ENCODE measurements at places on chromosomes 11 and 22.
A peak's percentile ranks its signal among the peaks of the same experiment; 100 is the strongest.

GRCh38 chr22:49136816-49137180, 690.9 kb downstream of the BRD1 start:
- no peak for DNase-seq

DNA sequence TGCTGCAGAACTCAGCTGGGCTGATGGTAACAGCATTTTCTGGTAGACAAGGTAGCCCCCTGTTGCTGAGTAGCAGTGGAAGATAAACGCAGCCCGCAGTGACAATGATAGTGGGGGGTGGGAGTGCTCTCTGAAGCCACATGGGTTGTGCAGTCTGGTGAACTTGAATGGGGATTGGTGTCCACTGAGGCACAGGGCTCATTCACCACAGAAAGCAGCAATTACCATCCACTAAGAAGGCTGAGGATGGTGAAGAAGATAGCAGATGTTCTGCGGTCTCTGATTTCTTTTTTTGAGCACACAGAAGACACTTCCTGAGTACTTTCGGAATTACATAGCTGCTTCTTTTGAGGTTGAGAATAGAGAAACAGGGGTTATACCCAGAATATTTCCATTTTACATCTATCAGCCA, 150.3 kb downstream of the LRRC4C start:
- DNase-seq, result no peak

GRCh38 chr11:1047595-1048156, 11.2 kb upstream of the MUC6 start:
- no peak for DNase-seq

DNA sequence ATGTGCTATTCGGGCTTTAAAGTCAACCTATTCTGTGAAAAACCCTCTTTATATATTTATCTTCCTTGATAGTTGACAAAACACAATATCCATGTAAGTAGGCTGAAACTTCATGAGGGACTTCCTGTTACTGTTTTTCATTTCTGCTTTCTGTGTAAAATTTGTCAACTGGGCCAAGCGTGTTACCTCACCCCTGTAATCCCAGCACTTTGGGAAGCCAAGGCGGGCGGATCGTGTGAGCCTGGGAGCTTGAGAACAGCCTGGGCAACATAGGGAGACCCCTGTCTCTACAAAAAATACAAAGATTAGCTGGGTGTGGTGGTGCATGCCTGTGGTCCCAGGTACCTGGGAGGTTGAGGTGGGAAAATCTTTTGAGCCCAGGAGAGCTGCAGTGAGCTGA, 66.5 kb upstream of the SLC25A18 start:
- no peak for DNase-seq

DNA sequence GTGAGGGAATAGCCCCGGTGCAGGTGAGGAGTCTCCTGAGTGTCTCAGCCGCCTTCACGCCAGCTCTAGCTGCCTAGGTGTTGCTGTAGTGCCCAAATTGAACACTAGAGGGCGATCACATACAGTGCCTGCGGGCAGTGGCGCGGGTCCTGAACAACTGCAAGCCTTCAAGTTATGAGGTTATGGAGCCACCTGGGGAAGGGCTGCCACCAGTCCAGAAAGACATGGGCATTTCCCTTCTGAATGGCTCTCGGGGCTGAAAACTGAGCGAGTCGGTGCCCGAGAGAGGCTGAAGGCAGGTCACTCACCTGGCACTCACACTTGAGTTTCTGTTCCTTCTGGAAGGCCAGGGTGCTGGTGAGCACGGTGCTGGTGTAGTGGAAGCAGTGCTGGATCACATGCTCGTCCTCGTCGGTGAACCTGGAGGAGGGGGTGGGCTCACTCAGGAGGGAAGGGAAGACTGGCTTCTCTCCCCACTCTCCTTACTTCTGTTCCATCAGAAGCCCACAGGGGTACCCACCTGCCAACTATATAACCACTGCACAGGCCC, 88.4 kb downstream of the PDE2A start:
- DNase-seq, result peak; percentile 65

GRCh38 chr11:81644239-81644840, 1089.3 kb downstream of the FAM181B start:
- DNase-seq, result peak; percentile 9

- DNase-seq, result no peak
Observed at GRCh38 chr11:75853971-75854370, 39.0 kb downstream of the UVRAG start.

- no peak for DNase-seq
Observed at GRCh38 chr11:92123540-92123939, 101.1 kb upstream of the FAT3 start.

DNA sequence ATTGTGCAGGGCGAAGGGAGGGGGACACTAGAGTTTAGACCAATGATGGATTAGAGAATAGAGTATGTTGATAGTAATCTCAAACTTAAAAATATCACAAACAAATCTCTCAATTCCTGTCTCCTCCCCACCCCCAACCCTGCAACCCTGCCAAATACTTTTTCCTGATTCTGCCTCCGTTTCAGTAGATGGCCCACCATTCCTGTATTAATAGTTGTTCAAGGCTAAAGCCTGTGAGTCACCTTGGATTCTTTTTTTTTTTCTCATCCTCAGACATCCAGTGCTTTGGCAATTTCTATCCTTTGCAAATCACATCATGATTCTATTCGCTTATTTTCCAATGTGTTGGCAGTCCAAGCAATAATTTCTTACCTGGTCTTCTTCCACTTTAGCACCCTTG, 207.9 kb downstream of the DYNC2H1 start:
- DNase-seq, result no peak

- no peak for DNase-seq
Observed at GRCh38 chr11:128663824-128664223, 30.0 kb upstream of the FLI1 start.

DNA sequence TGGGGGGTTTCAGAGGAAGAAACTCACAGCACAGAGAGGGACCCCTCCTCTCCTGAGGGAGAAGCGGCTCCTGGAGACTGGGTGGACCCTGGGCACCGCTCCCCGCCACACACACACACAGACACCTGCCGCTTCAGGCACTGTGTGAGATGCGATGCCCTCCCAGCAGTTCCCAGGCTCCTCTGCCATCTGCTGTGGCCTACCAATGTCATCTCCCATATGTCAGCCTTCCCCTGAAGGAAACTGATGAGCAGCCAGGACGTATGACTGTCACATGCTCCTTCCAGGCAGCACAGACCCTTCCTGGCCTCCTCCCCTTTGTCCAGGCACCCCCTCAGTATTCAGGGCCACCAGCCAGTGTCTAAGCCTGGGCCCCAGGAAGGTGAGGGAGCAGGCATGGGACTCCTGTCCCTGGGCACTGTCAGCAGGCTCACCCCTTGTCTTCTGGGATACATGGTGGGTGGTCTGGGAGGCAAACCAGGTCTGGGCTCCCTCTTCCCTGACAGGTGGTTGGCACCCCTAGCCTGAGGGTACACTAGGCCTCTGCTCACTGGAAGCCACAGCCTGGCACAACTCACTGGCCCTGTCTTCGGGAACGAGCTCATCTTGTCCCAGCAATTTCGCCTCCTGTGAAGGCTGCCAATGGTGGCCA, 11.8 kb upstream of the BCR start:
- no peak for DNase-seq

GRCh38 chr11:18617688-18618341, 16.3 kb downstream of the SPTY2D1 start:
- peak; percentile 24 for DNase-seq

DNA sequence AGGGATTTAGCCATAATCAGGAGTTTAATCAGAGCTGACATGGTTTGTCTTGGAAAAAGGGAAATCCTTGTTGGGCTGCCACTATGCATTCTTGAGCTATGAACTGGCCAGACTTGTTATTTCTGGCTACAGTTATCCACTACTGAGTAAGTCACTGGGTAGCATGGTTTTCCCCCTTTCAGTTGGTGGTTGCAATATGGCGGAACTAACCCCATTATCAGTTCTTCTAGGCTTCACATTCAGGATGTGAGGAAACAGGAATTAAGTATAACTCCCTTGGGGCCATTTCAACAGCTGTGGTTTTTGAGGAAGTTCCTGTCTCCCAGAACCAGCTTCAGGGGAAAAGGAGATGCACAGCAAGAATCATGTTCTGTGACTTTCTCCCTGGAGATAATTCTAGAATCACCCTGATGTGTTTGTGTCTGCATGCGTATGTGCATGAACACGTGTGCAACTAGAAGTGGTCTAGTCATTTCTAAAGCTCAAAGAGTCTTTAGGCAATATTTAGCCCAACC, 103.0 kb upstream of the CD44 start:
- no peak for DNase-seq

- no peak for DNase-seq
Observed at GRCh38 chr22:32574958-32575910, 100.6 kb downstream of the FBXO7 start.

DNA sequence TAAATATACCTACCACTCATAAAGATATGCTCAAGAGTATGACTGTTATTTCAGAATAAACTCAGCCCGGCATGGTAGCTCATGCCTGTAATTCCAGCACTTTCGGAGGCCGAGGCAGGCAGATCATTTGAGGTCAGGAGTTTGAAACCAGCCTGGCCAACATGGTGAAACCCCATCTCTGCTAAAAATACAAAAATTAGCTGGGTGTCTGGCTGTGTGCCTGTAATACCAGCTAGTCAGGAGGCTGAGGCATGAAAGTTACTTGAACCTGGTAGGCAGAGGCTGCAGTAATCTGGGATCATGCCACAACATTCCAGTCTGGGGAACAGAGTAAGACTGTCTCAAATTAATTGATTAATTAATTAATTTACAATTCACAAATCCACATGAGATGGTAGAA, 208.2 kb upstream of the PDGFD start:
- no peak for DNase-seq

DNA sequence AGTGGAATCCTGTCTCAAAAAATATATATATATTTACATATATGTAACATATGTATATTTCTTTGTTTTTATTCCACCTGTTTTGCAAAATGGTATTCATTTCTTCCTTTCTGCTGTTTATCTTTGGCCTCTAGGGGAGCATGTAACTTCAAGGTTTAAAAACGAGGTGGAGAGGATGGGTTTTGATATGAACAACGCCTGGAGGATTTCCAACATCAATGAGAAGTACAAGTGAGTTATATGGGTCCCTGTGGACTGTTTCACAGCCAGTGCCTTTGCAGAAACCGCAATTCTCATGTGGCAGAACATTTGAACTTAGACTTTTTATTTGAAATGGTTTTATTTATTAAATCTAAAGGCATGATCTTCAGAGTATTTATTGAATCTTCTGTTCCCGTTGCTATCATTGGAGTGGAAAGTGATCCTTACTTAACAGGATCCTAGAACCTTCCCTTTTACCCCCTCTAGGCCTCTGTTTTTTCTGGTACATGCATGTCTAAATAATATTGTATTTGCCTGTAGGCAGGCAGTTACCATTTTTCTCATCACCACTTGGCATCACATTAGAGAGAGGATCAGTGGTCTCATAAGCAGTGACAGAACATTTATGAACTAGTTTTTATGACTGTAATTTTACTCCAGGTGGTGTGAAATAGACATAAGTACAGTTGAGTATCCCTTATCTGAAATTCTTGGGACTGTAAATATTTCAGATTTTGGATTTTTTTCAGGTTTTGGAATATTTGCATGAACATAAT, 81.5 kb upstream of the HORMAD2 start:
- no peak for DNase-seq
